Left renal cortex interstitium (tissue), 4 donors: ENCODE measurements at places on chromosomes 12 and 14. TPM values are rescaled to one million over a fixed set of nuclear protein-coding genes. Genes with fewer than 3 reads are reported as not detected.

TESPA1 gene
- polyA plus RNA-seq, result 0.25 TPM

NIN gene
- 31.6 TPM for polyA plus RNA-seq

DTX1 gene
- polyA plus RNA-seq, result 16.4 TPM

BEST3 gene
- 0.13 TPM for polyA plus RNA-seq
